K562 (cell line): ENCODE measurements at places on chromosomes 2 and 18. TPM values are rescaled to one million over a fixed set of nuclear protein-coding genes. Genes with fewer than 3 reads are reported as not detected.

RTKN gene
- total RNA-seq: 6.8 and 6.9 TPM in 2 replicates

CCBE1 gene
- total RNA-seq: 0.13 and 0.20 TPM in 2 replicates

SAP130 gene
- 29.5 and 33.4 TPM in 2 replicates for total RNA-seq

TAF4B gene
- total RNA-seq: 19.2 and 22.1 TPM in 2 replicates

MYL12A gene
- 308 TPM in 2 replicates for total RNA-seq

LAMA3 gene
- 0.07 and 0.13 TPM in 2 replicates for total RNA-seq

SALL3 gene
- total RNA-seq: 0.18 TPM in 1 of 2 replicates, not detected in the other

CD226 gene
- 1.7 and 2.0 TPM in 2 replicates for total RNA-seq

GYPC gene
- total RNA-seq: 194 and 210 TPM in 2 replicates

FAM136A gene
- total RNA-seq: 88.3 and 92.9 TPM in 2 replicates

GNLY gene
- not detected in 2 replicates for total RNA-seq

ALPI gene
- not detected in 2 replicates for total RNA-seq

ITGA4 gene
- total RNA-seq: 0.80 and 1.1 TPM in 2 replicates

DCC gene
- total RNA-seq: not detected in 2 replicates

LRRC30 gene
- total RNA-seq: not detected in 2 replicates

WDFY1 gene
- total RNA-seq: 17.7 and 18.3 TPM in 2 replicates

BZW1 gene
- total RNA-seq: 187 and 198 TPM in 2 replicates

LIMS2 gene
- total RNA-seq: 0.11 and 0.22 TPM in 2 replicates

CFAP65 gene
- not detected in 2 replicates for total RNA-seq

EPHA4 gene
- total RNA-seq: 0.09 TPM in 2 replicates
